ENCODE measurements at places on chromosomes 13 and 19. TPM values are rescaled to one million over a fixed set of nuclear protein-coding genes. Genes with fewer than 3 reads are reported as not detected.
A peak's percentile ranks its signal among the peaks of the same experiment; 100 is the strongest.

STOML3 gene
- total RNA-seq = not detected

TMEM259 gene
- total RNA-seq = 145 TPM

ZNF575 gene
- total RNA-seq = 0.22 TPM

CRB3 gene
- 46.3 TPM for total RNA-seq

FAM216B gene
- total RNA-seq = not detected

NANOS3 gene
- not detected for total RNA-seq

- no peak overlapping the region for H3K4me3 ChIP-seq
- DNase-seq = no peak
- H3K4me1 ChIP-seq = peaks cover 8% of the 10 kb centered on the region
- no peaks in the 10 kb centered on the region for H3K27me3 ChIP-seq
These were observed 98.7 kb downstream of the COL4A2 start for GRCh38 chr13:110405597-110406450.

DNA sequence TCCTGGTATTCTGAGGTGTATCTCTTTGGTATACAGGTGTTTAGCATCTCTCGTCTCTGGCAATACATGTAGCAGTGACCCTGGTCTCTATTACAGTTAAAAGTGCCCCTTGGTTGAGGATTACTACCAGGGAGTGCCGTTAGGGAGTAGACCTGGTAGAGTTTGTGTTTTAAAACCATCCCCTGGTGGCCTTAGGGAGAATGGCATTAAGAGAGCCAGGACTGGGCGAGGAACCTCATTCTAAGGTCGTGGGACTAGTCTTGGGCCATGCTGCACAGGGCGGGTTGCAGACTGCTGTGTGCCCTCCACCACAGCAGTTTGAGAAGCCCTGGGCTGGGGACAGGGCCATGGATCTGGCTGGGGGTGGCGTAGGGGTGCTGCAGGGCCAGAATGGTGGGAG, 35.0 kb downstream of the B3GLCT start:
- DNase-seq = peak; percentile 65
- peaks cover 12% of the 10 kb centered on the region for H3K36me3 ChIP-seq
- H3K27me3 ChIP-seq = no peaks in the 10 kb centered on the region
- no peaks in the 10 kb centered on the region for H3K4me1 ChIP-seq
- no peak overlapping the region for H3K4me3 ChIP-seq

- no peak for DNase-seq
- no peak overlapping the region for H3K4me3 ChIP-seq
- H3K27ac ChIP-seq = no peak overlapping the region
These were observed 19.4 kb downstream of the UFM1 start for GRCh38 chr13:38369058-38369457.

DNA sequence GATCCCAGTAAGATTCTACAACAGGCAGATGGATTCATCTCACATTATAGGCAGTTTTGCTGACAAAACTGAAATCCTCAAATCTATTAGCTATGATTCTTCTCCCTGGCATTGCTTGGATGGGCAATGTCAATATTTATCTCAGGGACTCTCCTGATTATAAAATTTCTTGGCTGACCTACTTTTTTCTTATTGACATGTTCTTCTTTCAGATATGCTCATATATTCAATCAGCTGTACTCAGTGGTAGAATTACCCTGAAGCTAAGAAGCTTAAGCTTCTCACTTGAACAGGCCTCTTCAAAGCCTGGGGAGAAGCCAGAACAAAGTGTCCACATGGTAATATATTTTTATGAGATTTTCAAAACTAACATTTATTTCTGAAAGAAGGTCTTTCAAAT, 513.6 kb downstream of the PCDH9 start:
- no peak overlapping the region for H3K4me3 ChIP-seq
- no peak for DNase-seq
- no peaks in the 10 kb centered on the region for H3K4me1 ChIP-seq
- no peaks in the 10 kb centered on the region for H3K27me3 ChIP-seq

DNA sequence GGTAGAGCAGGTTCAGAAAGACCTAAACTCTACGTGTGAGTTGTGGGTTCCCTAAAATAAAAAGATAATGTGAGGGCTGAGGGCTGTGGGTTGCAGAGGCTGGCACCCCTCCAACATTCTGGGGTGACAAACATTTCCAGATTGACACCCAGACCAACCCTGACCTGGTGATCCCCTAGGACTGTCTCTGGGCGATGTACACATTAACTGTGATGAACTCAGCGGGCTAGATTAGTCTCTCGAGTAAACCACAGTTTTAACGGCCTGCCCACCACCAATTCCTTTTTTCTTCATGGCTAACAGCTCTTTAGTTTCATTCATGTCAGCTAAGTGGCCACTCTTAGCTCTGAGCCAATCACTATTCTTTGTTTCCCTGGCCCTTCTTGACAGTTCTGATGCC, 24.8 kb downstream of the SIAH3 start:
- H3K4me1 ChIP-seq = peaks cover 5% of the 10 kb centered on the region
- no peak overlapping the region for H3K27ac ChIP-seq
- no peak overlapping the region for H3K4me3 ChIP-seq

DNA sequence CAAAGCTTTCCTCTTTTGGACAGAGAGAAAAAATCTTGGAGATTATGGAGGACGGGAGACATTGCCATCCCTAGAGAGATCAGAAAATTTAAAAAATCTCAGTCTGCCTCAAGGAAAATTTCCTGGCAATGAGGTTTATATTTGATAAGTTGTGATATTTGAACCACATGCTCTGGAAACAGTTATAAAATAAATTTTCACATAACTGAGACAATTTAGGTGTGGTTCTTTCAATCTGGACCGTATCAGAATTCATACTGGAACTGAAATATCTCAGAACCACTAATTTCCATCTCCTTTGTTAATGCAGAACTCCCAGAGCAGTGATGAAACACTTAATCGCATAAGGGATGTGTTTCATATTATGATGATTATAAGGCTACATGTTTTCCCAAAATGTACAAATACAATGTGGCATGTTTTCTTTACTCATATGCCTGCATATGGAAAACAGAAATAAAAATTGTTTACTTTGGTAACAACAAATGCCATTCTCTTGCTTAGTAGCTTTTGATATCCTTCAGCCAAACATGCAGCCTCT, 13.7 kb downstream of the UBE2L5 start:
- H3K4me3 ChIP-seq = no peak overlapping the region
- H3K4me1 ChIP-seq = no peaks in the 10 kb centered on the region
- no peaks in the 10 kb centered on the region for H3K27me3 ChIP-seq
- DNase-seq = no peak
- H3K27ac ChIP-seq = no peak overlapping the region

- no peaks in the 10 kb centered on the region for H3K27me3 ChIP-seq
- DNase-seq = no peak
- H3K4me1 ChIP-seq = no peaks in the 10 kb centered on the region
- H3K36me3 ChIP-seq = peaks cover 44% of the 10 kb centered on the region
These were observed 2.2 kb downstream of the MZF1 start for GRCh38 chr19:58570770-58571574.

DNA sequence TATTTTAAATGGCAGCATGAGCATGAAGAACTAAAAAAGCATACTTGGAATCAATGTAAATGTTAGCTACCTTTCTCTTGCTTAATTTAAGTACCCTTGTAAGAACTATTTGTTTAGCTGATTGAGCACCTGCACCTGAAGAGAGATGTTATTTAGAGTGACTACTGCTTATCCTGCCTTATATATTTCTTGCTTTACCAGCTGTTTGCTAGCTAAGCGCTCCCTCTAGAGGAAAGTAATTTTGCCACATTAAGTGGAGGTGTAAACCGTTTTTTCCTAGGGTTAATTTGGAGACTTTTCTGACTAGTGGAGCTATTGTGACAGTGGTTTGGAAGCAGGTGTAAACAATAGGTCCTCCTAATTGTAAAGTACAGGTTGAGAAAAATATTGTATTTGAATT, 19.4 kb upstream of the PSG2 start:
- no peaks in the 10 kb centered on the region for H3K36me3 ChIP-seq
- H3K4me1 ChIP-seq = no peaks in the 10 kb centered on the region
- no peak for DNase-seq

- DNase-seq = peak; percentile 14
- no peaks in the 10 kb centered on the region for H3K36me3 ChIP-seq
- H3K4me1 ChIP-seq = no peaks in the 10 kb centered on the region
- H3K27me3 ChIP-seq = no peaks in the 10 kb centered on the region
- no peak overlapping the region for H3K4me3 ChIP-seq
- H3K27ac ChIP-seq = no peak overlapping the region
These were observed 12.9 kb downstream of the FXYD5 start for GRCh38 chr19:35167251-35168119.

Data from endodermal cell (in vitro differentiated cells).